Activated CD8-positive, alpha-beta memory T cell treated with anti-CD3 and anti-CD28 coated beads, Interleukin-2, amount 50 U/mL, for 4 hours (primary cell): ENCODE measurements at places on chromosomes 6 and 20.
A peak's percentile ranks its signal among the peaks of the same experiment; 100 is the strongest.

DNA sequence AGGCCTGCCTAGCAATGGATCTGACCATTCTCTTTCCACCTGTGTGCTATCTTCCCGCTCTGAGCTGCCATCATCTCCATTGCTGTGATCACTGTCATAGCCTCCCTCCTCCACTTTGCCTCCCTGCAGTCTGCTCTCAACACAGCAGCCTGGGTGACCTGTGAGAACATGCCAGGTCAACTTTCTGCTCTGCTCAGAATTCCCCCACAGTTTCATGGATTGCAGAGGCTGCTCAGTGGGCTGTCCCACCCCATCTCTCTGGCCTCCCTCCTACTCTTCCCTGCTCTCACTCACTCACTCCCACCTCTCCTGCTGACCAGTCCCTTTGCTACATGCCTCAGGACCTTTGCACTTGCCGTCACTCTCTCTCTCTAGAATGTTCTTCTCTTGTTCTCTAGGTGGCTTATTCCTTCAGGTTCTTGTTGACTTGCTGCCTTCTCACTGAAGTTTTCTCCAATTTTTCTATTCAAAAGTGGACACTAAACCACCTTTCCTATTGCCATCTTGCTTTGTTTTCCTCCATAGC, 159.9 kb downstream of the CD83 start:
- DNase-seq, result no peak

- peak; percentile 66 for DNase-seq
Measured at GRCh38 chr6:26249957-26250697, 114.9 kb upstream of the BTN3A2 start.

DNA sequence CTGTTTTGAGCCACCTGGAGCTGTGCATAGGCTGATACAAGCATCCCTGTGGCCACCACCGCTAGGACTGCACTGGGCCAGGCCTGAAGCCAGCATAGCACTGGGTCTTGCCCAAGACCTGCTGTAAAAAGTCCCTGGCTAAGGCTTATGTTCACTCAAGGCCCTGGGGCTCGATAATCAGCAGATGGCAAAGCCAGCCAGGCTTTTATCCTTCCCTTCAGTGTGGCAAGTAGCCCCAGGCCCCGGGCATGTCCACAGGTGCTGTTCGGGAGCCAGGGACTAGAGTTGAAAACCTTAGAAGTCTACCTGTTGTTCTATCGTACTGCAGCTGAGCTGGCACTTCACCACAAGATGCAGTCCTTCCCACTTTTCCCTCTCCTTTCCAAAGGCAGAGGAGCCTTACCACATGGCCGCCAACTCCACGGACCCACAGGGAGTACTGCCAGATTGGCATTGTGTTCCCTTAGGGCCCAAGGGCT, 226.4 kb upstream of the ZNF217 start:
- no peak for DNase-seq

GRCh38 chr6:21228411-21228810, 365.1 kb upstream of the SOX4 start:
- DNase-seq, result no peak

DNA sequence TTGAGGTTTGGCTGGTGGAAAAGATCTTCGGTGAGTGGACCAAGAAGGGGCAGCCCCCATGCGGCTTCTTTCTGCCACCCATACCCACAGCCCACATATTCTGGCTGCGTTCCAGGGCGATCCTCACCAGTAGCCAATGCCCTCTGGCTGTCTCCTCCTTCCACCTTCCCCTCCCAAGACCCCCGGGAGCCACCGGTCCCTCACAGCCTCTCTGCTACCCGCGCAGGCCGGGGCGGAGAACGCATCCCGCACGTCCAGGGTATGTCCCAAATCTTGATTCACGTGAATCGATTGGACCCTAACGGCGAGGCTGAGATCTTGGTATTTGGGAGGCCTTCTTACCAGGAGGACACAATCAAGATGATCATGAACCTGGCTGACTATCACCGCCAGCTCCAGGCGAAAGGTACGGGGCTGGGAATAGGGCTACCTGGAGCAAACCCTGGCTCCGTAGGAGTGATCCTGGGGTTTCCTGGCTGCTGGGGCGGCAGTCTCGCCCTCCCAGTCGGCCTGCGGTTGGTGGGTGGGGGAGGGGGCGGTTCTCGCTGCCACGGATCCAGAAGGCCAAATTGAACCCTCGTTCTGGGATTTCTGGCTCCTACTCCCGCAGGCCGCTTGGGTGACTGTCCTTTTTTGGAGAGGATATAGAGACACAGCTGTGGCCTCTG, 545 bp downstream of the KHDC3L start:
- no peak for DNase-seq

DNA sequence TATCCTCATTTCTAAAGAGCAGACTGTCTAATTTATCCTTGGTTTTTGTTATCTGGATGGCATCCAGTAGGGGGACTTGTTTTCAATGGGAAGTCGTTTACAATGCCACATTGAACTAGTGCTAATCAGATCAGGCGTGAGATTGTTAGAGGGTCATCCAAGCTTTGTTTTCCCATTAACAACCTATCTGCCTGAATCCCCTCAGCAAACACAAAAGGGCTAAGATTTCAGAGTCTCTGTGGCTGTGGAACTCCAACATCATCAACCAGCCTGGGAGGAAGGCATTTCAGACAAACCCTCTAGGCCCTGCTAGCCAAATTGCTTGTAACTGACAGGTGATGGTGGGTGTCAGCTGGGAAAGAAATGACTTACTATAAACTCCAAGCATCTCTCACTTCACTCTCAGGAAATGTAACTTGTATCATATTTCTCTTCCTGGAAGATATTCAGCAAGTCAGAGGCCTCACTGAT, 47.7 kb downstream of the COL19A1 start:
- no peak for DNase-seq

DNA sequence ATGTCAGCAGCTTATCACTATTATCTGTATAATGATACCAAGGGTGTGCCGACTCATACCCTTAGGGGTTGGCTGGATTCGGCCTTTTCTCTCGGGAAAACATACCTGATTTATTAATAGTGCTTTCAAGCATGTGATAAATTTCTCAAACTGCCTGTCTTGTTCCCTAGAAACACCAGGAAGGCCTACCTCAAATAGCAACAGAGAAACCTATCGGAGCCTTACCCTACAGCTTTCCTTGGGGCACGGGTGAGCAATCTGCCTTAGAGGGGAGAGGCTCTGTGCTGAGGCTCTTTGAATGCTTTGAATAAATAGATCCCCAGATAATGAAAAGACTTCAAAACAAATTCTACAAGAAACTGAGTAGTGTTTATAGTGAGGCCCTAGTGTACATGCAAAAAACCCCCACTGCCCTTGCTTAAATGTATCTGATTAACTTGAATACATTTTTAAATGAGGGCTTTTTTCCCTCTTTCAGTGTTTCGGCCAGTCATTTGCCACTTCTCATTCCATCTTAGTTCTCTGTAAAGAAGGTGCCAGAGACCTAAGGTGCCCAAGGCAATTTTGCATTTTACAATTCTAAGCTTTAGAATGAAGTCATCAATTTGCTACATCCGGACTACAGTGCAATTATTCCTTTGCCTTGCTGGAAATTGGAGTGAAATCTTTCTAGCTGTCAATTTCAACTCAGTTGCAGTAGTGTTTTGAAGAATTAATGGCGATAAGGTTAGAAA, 320.1 kb downstream of the ESR1 start:
- DNase-seq, result no peak

DNA sequence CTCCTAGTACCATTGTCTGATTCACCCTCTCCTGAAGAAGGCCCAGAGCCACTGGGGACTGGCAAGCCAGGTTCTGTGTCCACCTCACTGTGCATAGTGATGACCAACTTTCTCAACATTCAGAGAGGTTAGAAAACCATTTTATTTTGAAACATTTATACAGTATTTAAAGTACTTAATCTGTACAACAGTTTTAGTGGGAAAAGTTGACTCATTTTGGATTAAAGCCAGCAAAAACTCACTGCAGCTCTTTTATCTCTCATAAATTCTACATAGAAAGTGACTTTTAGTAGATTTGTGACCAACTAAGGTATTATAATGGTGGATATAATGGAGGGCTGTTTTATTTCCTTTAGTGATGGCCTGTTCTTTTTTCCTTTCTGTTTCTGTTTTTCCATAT, 9.7 kb downstream of the TULP4 start:
- DNase-seq, result no peak
